CD4-positive, alpha-beta T cell treated with Interleukin-15 for 1 hour (primary cell): ENCODE measurements at places on chromosomes 5 and 9.

DNA sequence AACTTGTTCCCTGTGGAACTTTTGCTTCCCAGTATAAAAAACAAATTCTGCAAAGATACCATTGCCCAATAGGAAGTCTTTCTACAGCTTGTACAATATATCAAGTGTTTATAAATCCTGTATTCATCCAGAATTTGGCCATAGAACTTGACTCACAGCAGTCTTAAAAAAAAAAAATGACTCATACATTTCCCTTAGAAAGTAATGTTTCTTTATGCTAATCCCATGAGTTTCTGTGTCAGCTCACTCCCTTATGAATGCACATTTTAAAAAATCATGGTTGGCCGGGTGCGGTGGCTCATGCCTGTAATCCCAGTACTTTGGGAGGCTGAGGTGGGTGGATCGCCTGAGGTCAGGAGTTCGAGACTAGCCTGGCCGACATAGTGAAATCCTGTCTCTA, 89.3 kb upstream of the DMRT1 start:
- no peak for DNase-seq

- no peak for DNase-seq
Measured at GRCh38 chr9:95989297-95989696, 113.8 kb downstream of the ERCC6L2 start.

GRCh38 chr5:68379275-68380036, 163.9 kb downstream of the PIK3R1 start:
- no peak for DNase-seq

GRCh38 chr5:66284588-66285342, 140.7 kb downstream of the SREK1 start:
- no peak for DNase-seq

GRCh38 chr5:148951612-148952011, 111.2 kb downstream of the SH3TC2 start:
- DNase-seq: no peak

- DNase-seq: no peak
Measured at GRCh38 chr9:5392285-5392684, 45.4 kb downstream of the PLGRKT start.

DNA sequence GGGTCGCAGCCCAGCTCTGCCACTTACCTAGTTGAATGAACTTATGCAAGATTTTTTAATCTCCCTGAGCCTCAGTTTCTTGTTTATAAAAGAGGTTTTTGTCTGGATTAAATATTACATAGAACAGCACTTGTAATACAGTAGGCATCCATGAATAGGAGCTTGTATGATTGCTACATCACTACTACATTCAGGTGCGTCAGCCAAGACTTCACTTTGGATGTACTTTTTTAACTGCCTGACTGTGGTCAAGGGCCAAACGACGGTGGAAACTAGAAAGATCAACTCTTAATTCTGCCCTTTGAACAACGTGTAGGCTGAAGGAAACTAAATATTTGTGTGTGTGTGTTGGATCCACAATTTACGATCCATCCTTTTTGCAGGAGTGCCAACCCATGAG, 172.8 kb downstream of the RFK start:
- no peak for DNase-seq

GRCh38 chr9:78121488-78121887, 89.9 kb upstream of the GNAQ start:
- DNase-seq: peak; percentile 63

- DNase-seq: no peak
Measured at GRCh38 chr9:112850840-112851239, 39.8 kb downstream of the SLC46A2 start.

DNA sequence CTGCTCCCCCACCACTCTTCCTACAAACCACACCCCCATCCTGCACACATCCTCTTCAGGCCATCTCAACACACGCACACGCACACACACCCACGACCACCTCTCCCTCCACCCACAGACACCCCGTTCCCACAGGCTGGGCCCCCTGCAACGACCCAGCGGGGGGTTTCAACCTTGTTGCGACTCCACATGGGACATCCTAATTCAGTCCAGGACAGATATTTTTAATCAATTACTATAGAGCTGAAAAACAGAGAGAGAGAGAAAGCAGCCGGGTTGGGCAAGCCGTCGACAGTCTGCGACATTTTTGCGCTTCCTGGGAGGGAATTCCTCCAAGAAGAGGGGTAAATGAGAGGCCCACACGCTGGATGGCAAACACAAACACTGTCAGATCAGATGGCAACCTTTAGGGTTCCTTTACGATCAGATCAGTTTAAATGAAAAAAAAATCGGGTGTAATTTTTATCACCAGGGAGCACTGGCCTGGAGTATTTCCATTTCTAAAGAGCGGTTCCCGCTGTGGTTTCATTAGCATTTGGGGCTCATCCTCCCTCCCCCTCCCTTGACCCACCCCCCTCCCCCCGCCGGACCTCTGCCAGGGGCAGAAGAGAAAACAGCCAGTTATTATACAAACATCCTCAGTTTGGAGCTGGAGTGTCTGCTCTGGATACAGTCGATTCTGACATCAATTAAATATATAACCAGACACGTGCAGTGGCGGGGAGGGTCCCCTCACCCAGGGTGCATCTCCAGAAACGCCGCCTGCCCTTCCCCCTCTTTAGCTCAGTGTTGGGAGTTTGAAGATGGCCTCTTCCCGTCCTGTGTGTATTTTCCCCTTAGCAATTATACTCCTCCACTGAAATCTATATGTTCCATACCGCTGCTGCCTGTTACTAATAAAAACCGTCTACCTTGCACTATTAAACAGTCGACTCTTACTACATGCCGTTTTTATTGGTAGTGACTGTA, 2.3 kb upstream of the IRX2 start:
- no peak for DNase-seq

DNA sequence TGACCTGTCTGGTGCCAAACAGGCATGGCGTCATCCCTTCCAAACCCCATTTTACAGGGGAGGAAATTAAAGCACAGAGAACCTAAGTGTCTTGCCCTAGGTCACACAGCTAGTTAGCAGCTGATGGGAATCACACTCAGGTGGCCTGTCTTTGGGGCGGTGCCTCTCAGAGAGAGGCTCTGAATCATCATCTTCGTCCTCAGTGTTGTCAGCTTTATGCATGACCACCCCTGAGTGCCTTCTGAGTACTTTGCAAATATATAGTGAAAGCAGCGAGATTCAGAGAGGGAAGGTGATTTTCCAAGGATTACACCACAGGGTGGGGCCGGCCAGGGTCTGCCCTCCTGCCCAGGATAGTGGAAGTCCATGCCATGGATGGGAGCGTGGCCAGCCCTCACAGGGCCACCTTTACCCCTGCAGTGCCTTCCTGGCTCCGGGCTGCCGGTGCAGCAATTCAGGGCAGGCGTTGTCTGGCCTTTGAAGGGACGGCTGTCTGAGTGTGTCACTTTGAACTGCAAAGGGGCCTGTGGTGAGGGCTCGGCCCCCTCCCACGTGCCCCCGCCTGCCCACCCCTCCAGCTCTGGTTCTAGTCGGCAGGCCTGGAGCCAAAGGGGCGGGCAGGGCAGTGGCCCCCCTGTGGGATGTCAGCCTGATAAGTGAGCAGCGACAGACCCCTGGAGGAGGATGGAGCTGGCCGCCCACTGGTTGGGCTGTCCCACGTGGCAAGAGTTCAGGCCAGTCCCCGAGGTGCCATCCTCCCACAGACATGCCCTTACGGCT, 16.9 kb downstream of the LMX1B start:
- DNase-seq: no peak

GRCh38 chr5:11047625-11048024, 286.6 kb upstream of the DAP start:
- no peak for DNase-seq

- peak; percentile 41 for DNase-seq
Measured at GRCh38 chr5:147310059-147310704, 75.4 kb downstream of the STK32A start.

DNA sequence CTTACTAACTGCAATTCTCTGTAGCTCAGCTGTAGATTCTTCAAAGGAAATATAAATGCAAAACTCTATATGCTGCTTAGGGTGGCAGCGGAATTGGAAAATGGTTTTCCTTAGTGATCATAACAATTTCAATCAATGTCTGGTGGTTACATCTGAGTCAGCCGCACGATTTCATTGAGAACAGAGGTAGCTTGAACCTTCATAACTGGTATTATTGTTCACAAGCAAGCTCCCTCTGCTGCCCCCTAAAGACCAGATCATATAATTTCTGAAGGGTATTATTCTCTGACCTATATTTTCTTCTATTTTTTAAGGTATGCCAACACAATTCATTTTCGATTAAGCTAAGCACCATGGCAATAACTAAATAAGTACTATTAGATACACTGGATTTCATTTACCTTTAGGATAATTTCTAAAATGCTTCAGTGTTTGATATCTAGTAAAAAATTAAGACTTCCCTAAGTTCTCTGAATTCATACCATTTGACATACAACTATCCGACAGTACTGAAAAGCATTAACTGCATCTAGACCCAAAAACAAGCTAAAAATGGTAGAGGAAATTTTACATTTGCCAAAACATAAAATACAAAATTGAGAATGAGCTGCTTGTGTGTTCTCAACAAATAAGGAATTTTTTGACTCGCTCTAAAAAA, 181.1 kb upstream of the SPEF2 start:
- no peak for DNase-seq

DNA sequence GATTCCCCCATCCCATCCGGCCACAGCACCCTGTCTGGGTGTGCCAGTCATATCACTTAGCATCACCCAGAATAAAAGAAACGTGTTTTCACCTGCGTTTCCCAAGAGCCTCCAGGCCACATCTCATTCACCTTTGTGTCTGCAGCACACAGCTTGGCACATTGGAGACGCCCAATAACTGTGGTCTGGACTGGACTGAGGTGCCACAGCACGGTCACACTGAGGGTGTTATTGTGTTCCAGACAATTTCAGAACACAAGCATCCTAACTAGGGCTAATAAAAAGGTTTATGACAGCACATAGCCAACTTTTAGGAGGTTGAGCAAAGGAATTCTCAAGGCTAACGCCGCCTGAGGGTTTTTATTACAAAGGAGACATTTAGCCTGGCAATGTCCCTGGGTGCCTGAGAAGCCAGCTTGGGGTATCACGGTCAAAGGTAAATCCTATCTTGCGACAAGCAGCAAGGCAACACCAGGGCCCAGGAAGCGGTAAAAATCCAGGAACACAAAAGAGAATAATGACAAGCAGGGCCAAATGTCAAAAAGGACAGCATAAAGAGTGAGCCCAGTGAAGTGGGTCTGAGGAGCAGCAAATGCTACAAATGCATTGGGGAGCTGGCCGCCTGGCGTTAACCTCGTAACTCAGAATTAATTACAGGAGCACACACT, 3.4 kb downstream of the EPB41L4B start:
- no peak for DNase-seq
